G401 (cell line): ENCODE measurements at places on chromosomes 5 and 9.

DNA sequence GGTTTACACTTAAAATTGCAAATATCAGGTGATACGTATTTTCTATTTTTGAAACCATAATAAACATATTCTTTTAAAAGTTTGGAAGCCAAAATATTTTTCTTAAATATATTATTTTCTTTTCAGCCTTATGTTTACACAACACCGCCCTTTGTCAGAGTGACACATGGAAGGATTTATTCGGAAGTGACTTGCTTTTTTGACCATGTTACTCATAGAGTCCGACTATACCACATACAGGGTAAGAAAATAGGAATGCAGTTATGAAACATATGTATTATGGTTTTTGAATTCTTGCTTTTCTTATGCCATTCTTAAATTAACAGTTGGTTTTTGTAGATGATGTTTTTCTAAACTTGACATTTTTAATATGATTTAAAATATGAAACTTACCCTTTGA, 133.9 kb downstream of the MAN2A1 start:
- DNase-seq = no peak

- no peak for DNase-seq
Observed at GRCh38 chr5:34001241-34001841, 6.5 kb downstream of the AMACR start.

DNA sequence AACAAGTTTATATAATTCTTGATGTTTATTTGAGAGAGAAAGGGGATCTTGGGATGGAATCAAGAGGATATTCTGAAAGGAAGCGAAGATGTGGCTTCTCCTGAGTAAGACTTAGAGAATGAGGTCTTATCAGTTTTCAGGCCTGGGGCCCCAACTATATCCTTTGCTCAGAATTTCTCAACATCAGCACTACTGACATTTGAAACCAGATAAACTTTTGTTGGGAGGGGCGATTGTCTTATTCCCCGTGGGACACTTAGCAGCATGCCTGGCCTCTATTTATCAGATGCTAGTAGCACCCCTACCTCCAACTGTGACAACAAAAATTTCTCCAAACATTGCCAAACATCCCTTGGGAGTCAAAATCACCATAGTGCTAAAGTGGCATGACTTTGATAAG, 567.7 kb downstream of the MAT2B start:
- DNase-seq = no peak

DNA sequence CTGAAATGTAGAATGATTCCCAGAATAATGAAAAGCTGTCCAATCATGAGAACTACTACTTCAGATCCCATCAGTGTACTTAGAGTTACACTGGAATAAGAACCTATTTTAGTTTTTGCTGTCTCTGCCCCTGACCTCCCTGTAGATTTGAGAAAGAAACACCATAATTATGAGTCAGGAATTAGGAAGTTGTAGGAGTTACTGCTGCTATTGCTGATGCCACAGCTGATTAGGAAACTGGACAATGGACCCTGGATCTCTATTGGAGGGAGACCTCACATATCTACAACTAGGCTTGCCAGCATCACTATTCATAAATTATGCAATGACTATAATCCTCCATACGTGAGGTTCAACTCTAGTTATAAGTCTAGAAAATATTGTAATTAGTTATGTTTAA, 48.8 kb upstream of the EDIL3 start:
- no peak for DNase-seq

- no peak for DNase-seq
Observed at GRCh38 chr9:22147813-22148527, 138.9 kb upstream of the CDKN2B start.

DNA sequence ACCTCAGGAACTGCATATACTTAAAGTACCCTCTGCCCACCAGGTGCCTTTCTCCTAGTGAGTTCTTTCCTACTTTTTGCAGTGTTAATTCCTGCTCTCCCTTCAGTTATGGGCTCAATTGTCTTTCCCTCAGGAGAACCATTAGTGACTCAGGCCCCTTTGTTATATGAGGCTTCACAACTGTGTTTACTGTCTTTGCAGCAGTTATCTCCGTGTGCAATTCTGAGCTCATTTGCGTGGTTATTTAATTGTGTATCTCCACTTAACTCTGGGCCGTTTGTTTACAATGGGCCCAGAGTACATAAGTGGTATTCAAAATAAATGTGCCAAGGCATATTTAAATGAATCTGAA, 9.6 kb downstream of the FBXO38 start:
- no peak for DNase-seq

DNA sequence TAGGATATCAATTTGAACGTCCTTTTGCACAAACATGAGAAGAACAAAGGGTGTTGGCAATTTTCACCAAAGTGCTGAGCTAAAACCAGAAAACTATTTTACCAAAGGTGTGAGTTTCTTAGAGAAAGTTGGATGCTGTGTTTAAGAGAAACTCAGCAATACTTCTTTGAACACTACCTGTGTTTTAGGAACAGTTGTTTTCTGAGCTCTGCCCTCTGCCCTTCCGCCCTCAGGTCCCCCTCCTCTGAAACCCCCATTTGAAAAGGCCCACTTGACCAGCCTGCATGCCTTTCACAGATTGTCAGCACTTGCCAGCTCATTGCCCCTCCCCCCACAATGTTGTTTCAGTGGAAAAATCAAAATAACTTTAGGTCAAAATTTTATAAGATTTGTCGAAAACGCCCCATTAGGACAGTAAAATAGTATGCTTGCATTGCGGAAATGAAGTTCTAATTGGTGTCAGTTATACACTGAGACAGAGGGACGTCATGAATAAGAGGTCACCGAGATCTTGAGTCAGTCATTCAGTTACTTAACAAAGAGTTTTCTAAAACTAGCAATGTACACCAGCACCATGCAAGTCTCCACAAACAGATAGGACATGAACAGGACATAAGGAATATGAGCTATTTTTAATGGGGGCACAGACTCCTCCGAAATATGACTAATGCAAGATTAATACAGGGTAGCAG, 61.9 kb upstream of the IL7R start:
- DNase-seq = no peak

- DNase-seq = peak; percentile 81
Observed at GRCh38 chr5:157743163-157744050, at the start of gene LSM11. LSM11 (plus strand) TSS chr5:157743712; CDS start chr5:157743751, 39 bp downstream.

GRCh38 chr5:54725391-54726280, 208.1 kb downstream of the SNX18 start:
- DNase-seq = peak; percentile 88

DNA sequence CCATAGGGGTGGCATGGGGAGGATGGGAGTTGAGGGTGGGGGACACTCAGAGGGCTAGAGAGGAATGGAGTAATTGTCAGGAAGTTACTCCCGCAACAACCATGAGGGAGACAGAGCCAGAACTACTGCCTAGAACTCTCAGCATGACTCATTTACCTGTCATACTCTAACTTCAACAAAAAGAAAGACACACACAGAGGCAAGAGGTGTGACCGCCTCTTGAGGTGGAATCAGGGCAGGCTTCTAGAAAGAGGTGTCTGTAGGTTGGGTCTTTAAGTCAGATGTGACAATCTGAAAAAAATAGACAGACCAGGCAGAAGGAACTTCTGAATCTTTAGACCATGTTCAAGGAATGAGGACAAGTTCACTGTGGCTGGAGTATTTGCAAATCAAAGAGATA, 73.4 kb downstream of the GABBR2 start:
- no peak for DNase-seq

- no peak for DNase-seq
Observed at GRCh38 chr9:80449513-80449912, 877.7 kb downstream of the TLE4 start.

- no peak for DNase-seq
Observed at GRCh38 chr5:175921061-175921730, 46.9 kb downstream of the THOC3 start.

DNA sequence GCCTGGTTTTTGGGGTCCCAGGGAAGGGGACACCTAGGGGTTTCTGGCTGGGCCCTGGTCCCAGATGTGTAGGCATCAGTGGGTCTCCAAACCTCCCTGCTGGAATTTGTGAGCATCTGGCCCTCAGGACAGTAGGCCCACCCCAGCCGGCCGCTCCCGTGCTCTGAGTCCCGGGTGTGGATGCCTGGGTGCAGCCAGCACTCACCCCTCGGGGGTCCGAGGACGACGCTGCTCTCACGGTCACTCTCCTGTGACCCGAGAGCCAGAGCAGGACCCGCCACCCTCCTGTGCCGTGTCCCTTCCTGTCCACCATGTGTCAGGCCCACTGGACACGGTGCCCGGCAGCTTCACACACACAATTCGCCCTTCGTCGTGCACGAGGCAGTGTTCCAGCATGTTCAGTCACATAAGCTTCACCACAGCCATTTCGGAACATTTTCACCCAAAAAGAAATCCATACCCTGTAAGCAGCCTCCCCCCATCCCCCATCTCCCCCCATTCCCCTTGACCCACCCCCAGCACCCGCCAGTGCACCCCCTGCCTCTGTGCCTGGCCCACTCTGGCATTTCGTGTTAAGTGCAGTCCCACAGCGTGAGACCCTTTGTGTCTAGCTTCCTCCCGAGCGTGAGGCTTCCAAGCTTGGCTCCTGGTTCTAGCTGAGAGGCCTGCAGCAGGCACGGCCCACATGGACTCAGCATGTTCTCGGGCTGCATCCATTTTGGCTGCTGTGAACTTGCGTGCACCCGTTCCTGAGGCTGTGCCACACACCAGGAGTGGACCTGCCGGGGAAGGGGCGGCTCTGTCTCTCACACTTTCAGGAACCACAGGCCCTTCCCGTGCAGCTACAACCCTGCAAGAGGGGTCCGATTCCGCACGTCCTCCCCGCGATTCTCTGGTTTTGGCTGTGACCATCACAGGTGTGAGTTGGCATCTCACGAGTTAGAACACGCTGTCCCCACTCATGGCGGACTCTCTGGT, 40.5 kb downstream of the NKD2 start:
- no peak for DNase-seq

DNA sequence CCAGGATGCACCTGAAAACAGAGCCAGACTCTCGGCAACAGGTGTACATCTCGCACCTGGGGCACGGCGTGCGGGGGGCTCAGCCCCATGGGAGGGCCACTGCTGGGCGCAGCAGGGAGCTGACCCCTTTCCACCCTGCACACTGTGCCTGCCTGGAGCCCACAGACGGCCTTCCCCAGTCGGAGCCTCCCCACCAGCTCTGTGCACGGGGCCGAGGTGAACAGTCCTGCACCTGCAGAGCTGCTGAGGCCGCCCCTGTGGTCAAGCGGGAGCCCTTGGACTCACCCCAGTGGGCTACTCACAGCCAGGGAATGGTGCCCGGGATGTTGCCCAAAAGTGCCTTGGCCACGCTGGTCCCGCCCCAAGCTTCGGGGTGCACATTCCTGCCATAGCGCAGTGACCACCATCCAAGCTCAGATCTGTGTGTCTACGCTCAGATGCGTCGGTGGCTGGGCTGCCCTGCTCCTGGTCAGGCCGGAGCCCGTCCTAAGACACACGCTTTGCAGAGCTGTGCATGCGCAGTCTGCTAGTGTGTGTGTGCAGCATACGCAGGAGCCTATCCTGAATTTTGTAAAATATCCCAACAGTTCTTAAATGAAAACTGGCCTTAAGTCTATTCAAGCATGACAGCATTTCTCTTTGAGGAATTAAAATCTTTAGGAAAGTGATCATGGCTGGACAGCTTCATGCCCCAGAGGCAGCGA, 8.4 kb upstream of the EXOC3 start:
- DNase-seq = no peak

GRCh38 chr9:93009337-93010015, 49.0 kb upstream of the SUSD3 start:
- no peak for DNase-seq

DNA sequence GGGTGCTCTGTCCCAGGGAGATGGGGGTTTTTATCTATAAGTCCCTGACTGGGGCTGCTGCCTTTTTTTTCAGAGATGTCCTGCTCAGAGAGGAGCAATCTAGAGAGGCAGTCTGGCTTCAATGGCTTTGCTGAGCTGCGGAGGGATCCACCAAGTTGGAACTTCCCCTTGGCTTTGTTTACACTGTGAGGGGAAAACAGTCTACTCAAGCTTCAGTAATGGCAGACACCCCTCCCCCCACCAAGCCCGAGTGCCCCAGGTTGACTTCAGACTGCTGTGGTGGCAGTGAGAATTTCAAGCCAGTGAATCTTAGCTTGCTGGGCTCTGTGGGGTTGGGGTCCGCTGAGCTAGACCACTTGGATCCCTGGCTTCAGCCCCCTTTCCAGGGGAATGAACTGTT, 375.8 kb downstream of the RAB3C start:
- DNase-seq = no peak

GRCh38 chr9:118104363-118104762, 400.2 kb downstream of the TLR4 start:
- DNase-seq = no peak

DNA sequence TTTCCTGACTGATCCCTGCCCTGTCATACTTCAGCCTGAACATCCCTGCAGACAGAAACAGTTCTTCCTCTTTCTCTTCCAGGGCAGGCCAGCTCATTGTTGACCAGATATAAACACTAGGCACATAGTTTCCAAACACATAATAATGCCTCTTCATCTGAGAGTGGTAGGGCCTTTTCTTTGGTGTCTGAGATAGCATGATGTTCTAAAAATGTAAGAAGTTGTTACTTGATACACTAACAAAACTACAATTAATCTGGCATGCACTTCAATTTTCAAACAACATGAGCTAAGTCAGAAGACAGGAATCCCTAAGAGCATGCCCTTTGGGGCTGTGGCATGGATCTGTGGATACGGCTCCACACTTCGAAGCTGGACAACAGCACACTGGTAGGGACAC, 246.6 kb downstream of the SPOCK1 start:
- DNase-seq = no peak

GRCh38 chr9:100534401-100534800, 43.5 kb upstream of the CAVIN4 start:
- no peak for DNase-seq

DNA sequence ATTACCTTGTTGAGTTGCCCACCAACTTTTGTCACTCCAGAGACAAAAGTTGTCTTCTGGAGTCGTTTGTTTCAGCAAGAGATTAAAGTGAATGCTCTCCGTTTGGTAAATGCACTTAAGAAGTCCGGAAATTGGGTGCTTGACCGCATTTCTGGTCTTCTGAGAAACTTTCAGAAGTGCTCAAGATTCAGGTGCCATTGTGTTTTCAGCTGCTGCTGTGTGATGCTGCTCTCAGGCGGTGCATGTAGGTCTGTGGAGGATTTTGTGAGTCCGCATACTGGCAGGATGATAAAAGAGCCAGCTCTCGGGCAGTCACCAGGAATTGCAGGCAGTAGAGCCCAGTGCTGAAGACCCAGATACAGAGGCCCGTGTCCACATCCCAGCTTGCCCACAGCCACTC, 5.9 kb upstream of the NFIL3 start:
- no peak for DNase-seq
